ENCODE measurements at places on chromosomes 5 and 9.
A peak's percentile ranks its signal among the peaks of the same experiment; 100 is the strongest.

DNA sequence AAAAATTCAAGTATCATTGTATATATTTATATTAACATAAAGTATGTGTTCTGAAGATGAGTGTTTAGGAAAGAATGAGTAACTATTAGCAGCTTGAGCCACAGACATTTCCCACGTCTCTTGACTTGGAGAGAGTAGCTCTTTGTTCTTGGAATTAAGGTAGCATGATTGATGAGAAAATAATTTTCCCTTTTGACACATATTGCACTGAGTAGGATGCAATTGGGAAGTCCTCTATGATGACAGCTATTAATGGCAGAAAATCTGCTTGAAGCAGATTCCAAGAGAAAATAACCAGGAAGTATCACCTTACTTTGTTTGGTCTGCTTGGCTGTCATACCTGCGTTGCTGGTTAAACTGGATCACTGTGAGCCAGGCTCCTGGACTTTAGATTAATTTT is 204.8 kb downstream of the TLE4 start:
- no peak for DNase-seq

DNA sequence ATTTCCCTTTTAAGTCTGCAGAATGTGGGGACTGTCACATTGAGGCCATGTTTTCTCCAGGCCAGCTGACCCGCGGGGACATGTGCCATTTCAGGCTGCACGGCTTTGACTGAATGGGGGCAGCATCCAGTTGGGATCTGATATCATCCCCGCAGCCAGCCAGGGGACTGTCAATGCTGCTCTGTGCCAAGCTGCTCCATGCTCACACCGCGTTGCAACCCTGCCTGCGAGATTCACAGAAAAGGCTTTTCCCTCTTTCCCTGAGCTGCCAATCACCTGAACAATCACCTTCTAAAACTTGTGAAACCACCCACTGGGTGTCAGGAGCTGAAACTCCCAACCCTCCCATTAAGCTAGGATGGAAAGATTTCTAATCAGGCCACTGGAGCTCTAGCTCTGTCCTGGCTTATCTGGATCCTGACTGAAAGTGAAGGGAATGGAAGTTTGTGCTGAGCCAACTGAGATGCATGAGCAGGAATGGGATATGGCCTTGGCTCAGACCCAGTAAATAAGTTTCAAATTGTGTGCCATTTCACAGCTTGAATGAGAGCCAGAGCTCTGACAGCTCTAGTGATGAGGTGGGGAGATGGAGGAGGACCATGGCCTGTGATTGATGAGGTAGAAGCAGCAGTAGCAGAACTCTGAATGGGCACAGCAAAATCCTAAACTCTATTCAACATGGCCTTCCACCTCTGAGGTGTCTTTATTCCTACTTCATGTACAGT is 34.5 kb upstream of the ZNF366 start:
- DNase-seq = no peak

DNA sequence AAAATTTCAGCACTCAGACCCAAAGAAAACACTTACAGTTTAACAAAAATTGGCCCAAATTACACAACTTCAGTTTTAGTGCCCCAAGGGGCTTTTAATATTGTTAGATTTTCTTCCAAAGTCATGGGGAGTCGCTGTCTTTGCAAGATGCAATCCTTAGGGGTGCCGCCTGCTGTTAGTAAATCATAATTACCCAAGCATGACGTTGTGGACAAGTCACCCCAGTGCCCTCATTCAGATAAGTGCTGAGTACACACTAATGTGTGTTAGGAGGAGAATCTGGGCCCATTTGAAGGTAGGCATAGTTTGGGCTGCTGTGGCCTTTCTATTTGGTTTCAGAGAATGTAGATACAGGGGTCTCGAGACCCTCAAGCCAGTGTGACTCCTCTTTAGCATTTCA is 138.1 kb downstream of the SV2C start:
- DNase-seq = no peak

DNA sequence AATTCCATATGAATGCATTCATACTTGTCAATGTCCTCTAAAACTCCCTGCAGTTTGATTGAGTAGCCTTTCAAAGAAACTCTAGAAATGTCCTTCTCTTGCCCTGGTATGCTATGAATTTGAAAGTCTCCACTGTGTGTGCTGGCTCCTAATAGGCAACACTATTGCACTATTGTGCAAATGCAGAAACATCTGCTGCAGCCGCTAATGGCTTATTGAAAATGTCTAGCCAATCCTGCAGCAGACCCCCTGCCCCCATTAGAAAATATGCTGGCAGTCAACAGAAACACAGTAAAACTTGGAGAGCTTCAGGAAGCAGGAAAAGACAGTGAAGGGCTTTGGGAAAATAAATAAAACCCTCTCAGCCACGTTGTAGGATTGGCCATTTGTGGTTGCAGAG is 87.3 kb upstream of the GRAMD2B start:
- DNase-seq = no peak

DNA sequence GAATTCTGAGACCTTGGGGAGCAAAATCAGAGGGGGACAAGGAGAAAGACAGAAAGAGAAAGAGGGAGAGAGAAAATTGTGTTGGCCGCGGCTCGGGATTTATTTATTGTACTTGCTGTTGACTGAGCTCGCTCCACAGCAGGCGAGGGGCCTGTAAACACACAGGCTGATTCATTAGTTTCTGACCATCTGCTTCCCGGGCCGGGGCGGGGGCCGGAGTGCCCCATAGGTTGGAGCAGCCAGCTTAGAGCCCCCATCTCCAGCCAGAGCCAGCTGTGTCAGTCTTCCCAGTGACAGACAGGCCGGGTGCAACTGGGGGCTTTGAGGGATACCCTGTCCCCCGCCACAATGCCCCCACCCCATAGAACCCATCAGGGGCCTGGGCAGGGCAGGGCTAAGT is 30.9 kb downstream of the NTNG2 start:
- no peak for DNase-seq

DNA sequence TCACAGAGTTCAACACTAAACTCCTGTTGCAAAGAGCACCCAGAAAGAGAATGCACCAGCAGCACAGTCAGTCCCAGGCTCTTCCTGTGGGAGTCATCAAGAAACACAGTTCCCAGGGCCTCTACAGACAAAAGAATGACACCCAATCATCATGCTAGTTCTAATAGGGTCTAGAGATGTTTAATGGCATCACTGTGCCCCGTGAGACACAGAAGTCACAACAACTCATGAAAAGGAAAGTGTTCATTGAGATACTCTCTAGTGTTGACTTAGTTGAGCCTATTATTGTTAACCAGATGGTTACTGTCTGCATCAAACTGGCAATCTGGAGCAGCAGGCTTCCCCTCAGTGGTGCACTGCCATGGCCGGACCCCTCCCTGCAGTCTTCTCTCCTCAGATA is 1.6 kb downstream of the KLHL3 start:
- DNase-seq = peak; percentile 51

DNA sequence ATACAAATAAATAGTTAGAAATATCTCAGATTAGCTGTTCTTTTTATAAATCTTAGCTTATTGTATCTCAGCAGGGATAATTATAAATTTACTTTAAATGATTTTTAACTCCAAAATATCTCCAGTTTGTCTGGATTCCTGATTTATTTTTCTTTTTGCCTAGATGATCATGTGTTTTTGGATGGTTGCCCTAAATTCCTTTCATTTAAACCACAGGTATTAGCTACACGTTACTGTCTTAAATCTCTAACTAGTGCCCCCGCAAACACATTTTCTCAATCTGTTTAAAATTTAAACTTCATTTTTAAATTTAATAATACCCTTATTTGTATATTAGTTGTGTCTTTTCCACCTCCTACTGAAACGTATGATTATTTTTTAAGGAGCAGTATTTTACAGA is 5.6 kb downstream of the FER start:
- no peak for DNase-seq

DNA sequence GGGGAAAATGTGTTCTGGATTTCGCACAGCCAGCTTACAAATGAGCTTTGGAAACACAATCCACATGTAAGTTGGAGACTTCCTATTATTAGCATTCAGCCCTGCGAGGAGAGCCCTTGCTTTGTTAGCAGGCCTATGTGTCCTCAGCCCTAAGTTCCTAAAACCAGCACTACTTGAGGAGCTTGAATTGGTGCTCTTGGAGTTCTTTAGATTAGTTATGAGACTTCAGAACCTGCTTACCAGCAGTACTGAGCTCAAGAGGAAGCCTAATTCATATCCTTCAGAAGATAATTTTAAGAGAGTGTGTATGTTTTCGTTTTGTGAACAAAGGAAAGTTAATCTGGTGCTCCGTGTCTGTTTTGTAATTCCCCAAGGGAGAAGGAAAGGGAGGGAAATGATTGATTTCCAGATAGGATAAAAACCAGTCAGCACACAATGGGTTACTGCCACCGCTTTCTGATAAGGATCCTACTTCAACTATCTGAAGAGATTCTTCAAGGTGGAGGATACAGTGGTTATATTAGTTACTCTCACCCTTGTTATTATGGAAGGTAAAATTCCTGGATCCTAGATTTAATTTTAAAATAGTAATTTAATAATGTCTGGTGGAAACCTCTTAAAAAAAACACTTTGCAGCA is 35.2 kb downstream of the PIK3R1 start:
- no peak for DNase-seq

DNA sequence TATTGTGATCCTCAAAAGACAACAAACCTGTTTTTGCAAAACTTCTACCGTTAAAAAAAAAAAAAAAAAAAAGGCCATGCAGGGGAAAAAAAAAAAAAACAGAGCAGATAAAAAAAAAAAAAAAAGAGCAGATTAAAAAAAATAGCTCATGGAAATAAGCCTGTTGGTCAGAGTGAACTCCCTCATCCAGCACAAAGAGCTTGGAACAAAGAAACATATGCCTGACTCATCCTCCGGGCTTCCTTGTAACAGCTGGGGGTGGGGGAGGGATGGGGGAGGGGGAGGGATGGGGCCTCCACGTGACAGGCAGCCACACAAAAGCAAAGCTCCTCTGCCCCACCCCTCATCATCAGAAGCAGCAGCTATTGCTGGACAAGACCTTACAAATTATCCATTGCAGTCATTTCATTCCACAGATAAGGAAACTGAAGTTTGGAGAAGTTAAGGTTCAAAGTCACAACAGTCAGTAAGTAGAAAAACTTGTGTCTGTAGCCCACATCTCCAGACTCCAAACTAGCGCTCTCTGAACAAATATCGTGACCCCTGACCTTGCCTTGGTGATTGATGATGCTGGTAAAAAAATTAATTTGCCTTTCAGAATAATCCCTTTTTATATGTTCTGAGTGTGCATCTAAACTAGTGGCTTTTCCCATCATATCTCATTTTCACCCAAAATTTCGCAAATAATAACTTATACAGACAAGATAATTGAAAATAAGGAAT is 38.9 kb downstream of the SLC35D2 start:
- no peak for DNase-seq

GRCh38 chr9:26358836-26359235 is 533.8 kb downstream of the CAAP1 start:
- DNase-seq = no peak

DNA sequence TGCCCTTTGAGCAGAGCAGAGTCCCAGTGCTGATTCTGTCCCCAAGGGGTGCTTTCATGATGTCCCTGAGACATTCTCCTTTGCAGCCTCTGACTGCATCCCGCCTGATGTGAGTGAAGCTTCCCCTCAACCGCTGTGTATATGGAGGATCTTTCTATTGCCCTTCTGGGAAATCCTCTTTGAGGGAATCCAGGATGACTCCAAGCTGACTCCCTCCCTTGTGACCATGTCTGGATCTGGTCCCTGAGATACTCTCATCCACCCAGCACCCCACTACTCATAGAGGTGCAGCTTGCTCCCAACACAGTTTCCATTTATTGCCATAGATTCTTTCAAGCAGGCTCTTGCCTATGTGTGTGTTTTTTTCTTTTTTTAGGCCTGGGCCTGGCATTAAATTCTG is 216.5 kb downstream of the SEC61B start:
- DNase-seq = no peak

DNA sequence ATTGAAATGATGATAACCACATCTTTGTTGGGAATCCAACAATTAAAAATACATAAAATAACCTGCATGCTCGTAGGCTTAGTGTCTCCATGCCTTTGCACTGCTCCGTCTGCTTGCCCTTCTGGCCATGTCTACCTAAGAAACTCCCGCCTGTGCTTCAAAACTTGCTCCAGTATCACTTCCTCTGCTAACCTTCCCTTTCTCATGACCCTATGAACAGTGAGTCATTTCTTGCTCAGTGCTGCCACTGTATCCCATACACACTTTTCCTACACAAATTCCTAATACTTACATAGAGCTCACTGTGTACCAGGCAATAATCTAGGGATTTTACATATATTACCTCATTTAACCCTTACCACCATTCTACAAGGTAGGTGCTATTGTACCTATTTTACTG is 33.5 kb downstream of the TMEM245 start:
- no peak for DNase-seq

DNA sequence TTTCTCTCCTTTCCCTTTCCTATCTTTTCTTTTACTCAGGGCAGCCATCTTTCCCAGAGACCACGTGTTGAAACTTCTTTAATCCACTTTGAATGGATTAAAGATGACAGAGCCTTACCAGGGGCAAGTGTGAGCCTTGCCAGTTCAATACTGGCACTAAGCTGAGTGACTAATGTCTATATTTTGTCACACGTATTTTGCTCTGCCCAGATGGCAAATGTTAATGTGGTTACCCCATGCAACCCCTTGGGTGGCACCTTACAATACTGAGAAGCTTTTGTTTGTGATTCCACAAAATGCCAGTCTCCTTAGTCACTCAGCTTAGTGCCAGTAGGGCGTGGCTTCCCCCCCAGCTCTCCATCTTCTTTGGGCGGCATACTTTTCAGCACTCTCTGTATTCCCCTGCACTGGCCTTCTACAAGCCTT is 24.8 kb downstream of the ANXA1 start:
- DNase-seq = no peak

DNA sequence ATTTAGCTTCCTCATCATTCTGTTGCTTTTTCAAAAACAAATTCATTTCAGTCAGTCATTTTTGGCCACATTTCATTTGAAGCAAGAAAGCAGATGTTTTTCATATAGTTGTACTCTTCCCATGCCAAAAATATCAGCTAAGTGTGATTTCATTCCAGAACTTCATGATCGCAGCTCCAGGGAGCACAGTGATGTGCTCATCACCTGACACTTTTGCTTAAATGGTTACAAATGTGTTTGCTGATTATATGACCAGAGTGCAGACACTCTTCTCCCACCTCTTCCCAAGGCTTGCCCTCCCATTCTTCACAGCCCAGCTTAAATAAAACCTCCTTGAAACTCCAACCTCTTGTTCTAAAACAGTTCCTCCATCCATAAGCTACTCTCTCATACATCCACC is 32.6 kb downstream of the GABRB2 start:
- DNase-seq = no peak

DNA sequence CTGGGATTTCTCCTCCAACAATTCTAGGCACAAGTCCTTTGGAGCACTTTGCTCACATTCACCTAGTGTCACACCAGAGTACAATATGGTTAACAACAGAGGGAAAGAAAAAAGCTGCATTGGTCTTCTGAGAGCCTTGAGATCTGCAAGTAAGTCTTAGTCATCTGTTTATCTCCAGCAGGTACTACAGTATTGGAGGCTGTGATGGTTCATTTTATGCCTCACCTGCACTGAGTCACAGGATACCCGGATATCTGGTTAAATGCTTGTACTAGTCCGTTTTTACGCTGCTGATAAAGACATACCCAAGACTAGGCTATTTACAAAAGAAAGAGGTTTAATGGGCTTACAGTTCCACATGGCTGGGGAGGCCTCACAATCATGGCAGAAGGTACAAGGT is 525.0 kb downstream of the NR2F1-AS1 start:
- DNase-seq = no peak

- DNase-seq = no peak
Observed at GRCh38 chr5:156393980-156394379, 67.0 kb downstream of the SGCD start.
